ENCODE measurements at places on chromosomes 3 and 15. TPM values are rescaled to one million over a fixed set of nuclear protein-coding genes. Genes with fewer than 3 reads are reported as not detected.

- no peak for DNase-seq
These were observed 253.6 kb downstream of the MAGI1 start for GRCh38 chr3:65785065-65785645.

DNA sequence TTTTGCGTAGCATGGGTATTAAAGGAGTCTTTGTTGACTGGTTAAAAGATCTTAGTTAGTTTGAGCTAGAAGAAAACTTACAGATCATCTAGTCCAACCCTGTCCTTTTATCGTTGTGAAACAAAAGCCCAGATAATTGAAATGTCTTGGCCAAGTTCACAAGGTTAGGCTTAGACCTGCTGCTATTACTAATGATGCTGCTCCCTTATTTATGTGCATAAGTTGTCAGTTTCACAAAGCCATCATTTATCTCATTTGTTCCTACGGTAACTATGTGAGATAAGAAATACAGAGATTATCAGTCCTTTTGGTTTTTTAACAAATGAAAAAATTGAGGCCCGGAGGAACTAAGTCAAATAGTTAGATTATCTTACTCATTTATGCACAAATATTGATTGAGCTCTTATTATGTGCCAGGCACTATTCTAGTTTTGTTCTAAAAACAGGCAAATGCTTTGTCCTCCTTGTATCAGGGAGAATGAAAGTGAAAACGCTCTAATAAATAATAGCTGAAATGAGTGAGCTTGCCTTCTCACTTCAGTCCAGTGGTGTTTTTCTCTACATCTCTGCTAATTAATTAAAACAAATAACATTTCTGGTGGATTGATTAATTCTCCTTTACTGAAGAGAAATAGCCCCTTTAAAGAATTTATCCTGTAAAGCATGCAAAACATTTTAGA lies 49.1 kb upstream of the TPRG1 start:
- DNase-seq: no peak

GRCh38 chr15:57122080-57122840 lies 203.8 kb downstream of the TCF12 start:
- DNase-seq: no peak

KLF15 gene
- total RNA-seq: 53.8 TPM

GRCh38 chr3:7733933-7734332 lies 767.7 kb upstream of the LMCD1 start:
- DNase-seq: no peak

TPRG1 gene
- 13.6 TPM for total RNA-seq

ITPKA gene
- total RNA-seq: 0.16 TPM

DNA sequence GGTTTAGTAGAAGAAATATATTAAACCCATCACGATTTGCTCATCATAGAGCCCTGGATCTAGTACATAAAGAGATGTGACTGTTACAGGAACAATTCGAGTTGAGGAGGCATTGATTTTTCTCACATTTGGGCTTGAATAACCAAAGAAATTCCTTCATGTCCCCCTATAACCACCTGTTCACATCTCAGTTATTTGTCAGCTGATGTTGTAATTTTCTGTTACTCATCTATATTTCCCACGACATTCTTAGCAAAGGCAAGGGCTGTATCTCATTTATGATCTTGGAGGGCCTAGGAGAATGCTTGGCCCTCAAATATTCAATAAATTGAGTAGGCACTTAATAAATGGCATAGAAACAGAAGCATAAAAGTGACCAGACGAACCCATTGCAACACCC lies 36.4 kb upstream of the GYG1 start:
- DNase-seq: no peak

MESP1 gene
- 16.0 TPM for total RNA-seq

Data from mesenteric fat pad (tissue), 1 donor.